ENCODE measurements at places on chromosomes 11 and 22.

GRCh38 chr11:13668957-13669521, 571 bp downstream of the FAR1 start:
- DNase-seq = no peak

DNA sequence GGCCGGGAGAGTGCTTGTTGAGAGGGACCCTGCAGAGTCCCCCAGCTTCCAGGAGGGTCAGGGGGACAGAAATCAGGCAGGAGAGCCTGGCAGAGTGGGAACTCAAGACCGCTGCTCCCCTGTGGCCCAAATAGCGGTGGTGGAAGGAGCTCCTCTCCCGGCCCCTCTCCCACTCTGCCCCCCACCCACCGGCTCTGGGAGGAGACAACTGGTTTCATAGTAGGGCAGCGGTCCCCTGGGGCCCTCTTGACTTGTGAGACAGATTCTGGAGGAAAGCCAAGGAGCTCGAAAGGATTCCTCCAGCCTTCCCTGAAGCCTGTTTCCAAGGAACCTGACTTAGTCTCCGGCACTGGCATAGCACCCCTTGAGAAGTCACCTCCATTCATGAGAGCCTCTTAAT, 10.1 kb downstream of the PKNOX2 start:
- DNase-seq = no peak

- no peak for DNase-seq
Measured at GRCh38 chr11:94877443-94878200, 95.7 kb downstream of the CWC15 start.

GRCh38 chr11:115707180-115707905, 203.1 kb upstream of the CADM1 start:
- DNase-seq = no peak

DNA sequence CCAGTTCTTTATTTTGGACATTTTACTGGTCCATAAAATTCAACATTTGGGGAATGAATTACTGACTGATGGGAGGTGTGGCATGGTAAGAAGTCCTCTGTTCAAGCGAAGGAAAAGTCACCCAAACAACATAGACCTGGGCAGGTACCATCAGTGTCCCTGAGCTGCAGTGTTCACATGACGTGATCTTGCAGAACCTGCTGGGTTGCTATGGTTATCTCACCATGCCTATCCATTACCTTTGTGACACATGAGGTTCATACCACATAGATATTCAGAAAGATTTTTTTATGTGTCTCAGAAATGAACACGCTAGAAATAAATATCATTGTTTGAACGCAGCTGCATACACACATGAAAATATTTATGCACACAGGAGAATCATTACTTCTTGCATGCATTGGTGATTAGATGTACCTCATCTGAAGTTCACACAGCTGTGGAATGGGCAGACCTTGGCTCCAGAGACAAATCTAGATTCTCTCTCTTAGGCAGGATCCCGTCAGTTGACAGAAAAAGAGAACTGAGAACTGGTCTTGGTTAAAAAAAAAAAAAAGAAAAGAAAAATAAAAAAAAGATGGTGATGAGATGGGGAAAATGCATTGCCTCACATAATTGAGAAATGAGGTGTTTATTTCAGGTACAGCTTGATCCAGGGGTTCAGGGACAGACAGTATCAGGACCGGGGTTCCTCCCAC, 21.4 kb upstream of the RCN1 start:
- no peak for DNase-seq

- no peak for DNase-seq
Measured at GRCh38 chr11:125373426-125374391, 122.4 kb downstream of the FEZ1 start.

GRCh38 chr22:19108807-19109197, 13.4 kb downstream of the DGCR2 start:
- no peak for DNase-seq

- no peak for DNase-seq
Measured at GRCh38 chr11:65132988-65133700, 1.2 kb downstream of the SYVN1 start.

GRCh38 chr11:134559602-134559962, 147.5 kb upstream of the B3GAT1 start:
- DNase-seq = no peak

GRCh38 chr22:32753591-32753990, 47.9 kb upstream of the TIMP3 start:
- DNase-seq = no peak

- DNase-seq = peak; percentile 6
Measured at GRCh38 chr11:6362873-6363678, 27.2 kb upstream of the SMPD1 start.

DNA sequence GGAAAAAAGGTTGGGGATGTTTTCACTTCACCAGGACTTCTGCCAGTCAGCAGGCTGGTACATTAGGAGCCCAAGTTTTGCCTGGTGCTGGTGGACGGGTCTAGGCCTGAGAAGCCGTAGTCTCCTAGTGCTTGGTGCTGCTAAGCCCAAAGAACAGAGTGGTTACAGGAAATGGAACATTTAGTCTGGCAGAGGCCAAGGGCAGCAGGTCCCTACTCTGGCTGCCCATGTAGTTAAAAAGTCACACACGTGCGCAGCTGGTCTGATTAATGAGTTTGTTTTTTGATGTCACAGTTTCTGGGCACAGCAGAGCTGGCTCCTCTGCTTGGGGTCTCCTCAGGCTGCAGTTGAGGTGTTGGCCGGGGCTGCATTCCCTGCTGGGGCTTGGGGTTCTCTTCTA, 20.6 kb downstream of the BCR start:
- DNase-seq = no peak

DNA sequence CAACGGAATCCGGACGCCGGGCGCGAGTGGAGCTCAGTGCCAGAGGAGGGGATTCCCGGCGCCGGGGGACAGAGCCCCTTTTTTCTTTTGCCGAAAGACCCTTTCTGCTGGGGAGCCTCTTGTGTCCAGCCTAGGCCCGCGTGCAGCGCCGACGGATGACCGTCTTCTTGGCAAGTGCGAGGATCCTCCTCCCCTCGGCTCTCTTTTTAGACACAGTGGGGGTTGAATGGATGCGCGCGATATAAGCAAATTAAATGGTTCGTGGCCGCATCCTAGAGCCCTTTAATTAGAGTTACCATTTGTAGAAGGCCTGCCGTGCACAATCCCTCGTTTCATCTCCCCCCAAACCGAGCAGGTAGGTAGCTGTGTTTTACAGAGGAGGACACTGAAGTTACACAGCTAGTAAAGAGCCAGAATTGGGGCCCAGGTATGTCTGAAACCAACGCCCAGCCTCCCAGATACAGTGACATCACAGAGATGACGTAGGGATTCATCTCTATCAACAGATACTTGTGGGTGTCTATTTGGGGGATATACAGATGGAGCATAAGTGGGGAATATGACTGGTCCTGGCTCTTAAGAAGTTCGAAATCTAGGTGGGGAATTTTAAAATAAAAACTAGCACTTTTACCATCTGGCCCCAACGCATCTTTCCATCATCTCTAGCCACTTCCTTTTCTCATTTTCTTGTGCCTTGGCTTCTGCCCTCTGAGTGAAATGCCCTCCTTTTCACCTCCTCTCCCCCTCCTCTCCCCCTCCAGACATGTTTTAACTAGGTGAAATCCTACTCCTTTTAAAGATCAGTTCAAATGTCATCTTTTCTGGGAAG, 875 bp downstream of the TCP11L1 start:
- no peak for DNase-seq

DNA sequence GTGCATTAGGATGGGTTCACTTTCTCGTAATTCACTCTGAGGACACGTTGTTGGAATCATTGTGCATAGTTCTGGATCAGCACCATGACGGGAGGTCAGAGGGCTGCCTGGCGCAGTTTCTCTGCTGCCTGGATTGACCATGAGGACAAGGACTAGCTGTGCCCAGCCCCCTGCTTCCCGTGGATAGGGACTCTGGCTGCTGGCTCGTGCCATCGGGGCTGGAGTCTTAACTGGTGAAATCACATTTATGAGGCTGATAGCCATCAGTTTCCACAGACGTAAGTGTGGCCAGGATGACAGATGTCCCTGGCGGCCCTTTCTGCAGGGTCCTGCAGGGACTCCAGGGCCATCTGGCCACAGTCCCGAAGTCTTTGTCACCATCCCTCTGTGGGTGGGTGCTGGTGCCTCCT, 24.1 kb upstream of the GRAMD4 start:
- no peak for DNase-seq

GRCh38 chr11:118608360-118609227, 1.2 kb downstream of the PHLDB1 start:
- DNase-seq = no peak

GRCh38 chr11:134556186-134556585, 144.1 kb upstream of the B3GAT1 start:
- DNase-seq = no peak

Measured in esophagus squamous epithelium (tissue), 5 donors.